GDM1 (cell line): ENCODE measurements at places on chromosomes 11 and 22.

- no peak for DNase-seq
Measured at GRCh38 chr22:26172389-26172990, 3.2 kb downstream of the SEZ6L start.

- DNase-seq: no peak
Measured at GRCh38 chr11:18490736-18491485, 35.3 kb downstream of the LDHAL6A start.

- no peak for DNase-seq
Measured at GRCh38 chr11:102234779-102235439, 82.4 kb upstream of the BIRC3 start.

GRCh38 chr11:60914633-60915247 is 782 bp downstream of the TMEM109 start:
- no peak for DNase-seq

GRCh38 chr11:112310848-112311247 is 50.2 kb upstream of the PLET1 start:
- no peak for DNase-seq

- DNase-seq: no peak
Measured at GRCh38 chr22:35257002-35257320, 332 bp upstream of the HMGXB4 start.

DNA sequence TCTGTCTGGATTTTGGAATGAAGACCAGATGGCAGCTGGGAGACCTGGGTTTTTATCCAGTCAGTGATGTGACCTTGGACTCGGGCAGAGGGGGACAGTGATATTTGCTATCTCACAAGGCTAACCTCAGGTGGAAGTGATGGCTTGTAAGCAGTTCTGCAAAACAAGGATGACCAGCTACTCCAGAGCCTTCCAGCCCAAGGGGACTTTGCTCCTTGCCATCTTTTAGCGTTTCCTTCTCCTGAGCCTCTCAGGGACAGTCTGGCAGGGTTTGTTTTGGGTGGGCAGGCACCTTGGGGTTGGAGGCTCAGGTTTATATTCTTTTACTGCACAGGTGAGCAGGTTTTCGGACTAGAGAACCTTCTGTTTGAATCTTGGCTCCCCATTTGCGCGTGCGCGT is 9.5 kb upstream of the OSBP2 start:
- DNase-seq: no peak

GRCh38 chr22:48783821-48784266 is 1043.8 kb downstream of the BRD1 start:
- DNase-seq: no peak

DNA sequence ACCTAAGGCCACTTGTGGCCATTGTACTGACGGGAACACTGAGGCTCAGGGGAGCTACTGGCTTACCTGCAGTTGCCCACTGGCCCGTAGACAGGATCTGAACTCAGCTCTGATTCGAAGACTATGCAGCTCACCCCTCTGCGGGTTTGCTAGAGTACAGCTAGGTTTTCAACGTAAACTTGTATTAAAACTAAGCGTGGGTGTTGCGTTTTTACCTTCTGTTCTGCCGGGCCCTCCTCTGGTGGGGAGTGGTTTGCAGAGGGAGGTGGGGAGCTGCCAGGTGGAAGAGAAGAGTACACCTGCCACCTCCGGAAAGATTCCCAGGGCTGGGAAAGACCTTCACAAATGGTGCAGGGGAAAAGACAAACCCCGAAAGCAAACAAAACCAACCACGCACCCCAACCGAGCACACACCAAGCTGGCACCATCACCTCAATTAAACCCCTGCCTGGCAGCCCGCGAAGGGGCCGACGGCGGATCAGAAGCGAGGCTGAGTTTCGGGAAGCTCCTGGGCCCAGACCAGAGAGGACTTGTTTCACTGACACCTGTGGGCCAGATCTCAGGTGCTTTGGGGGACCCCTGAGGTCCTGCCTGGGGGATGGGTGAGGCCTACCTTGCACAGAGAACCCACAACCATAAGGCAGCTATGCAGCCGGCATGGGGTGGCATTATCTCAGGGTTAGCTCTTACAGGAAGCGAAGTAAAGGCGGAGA is 37.7 kb downstream of the SHISAL1 start:
- DNase-seq: no peak

- no peak for DNase-seq
Measured at GRCh38 chr11:61853698-61854169, 25.6 kb downstream of the FADS2 start.
